ENCODE measurements at places on chromosomes 16 and 17.

- DNase-seq = peak; percentile 64
These were observed 22.3 kb upstream of the RBBP6 start for GRCh38 chr16:24516900-24517669.

DNA sequence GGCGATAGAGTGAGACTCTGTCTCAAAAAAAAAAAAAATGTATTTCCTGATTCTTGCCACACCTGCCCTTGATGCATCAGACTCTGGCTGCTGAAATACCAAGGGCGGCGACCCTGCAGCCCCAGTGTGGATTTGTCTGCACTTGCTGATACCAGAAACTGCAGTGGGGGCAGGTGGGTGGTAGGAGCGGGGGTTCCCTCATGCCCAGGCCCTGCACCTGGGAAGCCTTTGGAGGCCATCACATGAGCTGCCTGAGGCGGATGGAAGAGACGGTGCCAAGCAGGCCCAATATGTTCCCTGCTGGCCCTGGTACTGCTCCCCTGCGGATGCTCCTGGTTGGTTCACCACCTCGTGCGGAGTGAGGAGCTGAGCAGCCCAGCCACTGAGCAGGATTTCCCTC is 50.6 kb downstream of the MARF1 start:
- DNase-seq = no peak

DNA sequence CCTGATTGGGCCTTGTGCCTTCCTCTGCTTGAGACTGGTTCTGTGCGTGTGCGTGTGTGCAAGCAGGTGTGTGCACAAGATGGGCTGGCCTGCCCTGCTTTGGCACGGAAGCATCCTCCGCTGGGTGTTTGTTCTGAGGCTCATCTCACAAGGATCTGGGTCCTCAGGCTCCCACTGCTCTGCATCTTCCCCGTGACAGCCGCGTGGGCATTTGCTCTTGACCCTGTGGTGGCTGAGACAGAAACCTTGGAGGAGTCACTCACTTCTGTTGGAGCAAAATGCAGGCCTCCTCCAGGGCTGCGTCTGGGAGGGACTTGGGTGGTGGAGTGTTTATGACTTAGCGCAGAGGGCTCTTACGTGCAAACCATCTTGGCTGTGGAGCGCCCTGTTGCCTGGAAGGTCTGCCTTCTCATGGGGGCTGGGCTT is 119.2 kb downstream of the RPTOR start:
- peak; percentile 12 for DNase-seq

DNA sequence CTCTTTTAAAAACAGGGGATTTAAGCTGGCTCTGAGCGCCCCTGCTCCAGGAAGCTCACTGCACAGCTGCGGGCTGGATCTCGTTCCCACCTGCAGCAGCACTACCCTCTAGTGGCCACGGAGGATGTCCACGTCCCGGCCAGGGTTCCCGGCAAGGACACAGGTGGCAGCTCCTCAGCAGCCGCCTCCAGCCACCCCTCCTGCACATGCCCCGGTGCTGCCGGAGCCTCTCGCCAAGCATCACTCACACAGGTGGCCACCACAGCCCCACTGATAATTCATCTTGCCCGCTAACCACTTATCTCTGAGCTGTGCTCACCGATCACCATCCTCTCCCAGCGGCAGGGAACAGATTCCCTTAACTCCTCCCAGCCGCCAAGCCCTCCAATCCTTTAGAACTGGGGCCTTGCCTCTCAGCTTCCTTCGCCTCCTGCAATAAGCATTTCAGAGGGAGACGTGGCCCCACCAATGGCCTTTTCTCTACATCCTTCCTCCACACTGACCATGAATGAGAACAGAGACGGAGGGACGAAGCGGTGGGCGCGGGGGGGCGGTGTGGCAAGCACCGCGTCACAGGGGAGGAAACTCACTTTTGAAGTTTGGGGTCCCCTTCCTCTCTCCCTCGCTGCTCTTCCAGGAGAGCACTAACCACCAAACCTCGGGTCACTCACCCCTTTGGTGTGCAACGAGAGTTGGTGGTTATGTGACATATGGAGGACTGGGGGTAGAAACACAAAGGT is 222.1 kb downstream of the RBFOX3 start:
- DNase-seq = no peak

DNA sequence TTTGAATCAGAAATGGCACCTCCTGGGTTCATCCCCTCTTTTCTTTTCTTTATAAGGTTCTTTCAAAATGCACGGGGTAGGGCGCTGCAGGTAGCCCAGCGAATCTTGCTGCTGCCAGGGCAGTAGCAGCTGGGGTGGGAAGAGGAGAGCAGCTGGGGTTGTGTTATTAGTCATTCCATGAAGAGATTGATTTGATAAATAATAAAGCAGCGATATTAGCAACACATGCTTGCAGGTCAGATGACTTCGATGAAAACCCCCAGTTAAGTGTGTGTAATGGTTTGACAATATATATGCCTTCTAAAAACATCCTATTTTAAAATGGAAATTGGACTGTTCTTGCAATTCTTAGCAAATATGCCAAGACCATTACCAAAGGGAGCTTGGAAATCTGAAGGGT is 200.7 kb downstream of the CCDC182 start:
- no peak for DNase-seq

GRCh38 chr17:60383379-60383778 is 8.6 kb downstream of the USP32 start:
- DNase-seq = no peak

GRCh38 chr16:83205896-83206295 is 579.1 kb downstream of the CDH13 start:
- no peak for DNase-seq
